ENCODE measurements at places on chromosomes 13 and 19. TPM values are rescaled to one million over a fixed set of nuclear protein-coding genes. Genes with fewer than 3 reads are reported as not detected.

Gene RCBTB2
- total RNA-seq: 5.3 TPM

DNA sequence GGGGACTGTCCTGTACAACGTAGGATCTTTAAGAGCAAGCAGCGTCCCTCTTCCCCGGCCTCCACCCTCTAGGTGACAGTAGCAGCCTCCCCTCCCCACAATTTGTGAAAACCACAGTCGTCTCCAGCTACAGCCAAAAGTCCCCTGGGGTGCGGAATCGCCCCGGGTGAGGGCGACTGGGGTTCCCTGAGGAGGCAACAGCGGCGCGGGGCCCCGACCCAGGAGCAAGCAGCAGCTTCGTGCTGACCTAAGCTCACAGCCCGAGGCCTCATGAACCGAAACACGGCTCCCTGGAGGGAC is 322 bp downstream of the ZNF558 start:
- no peak for DNase-seq

DNA sequence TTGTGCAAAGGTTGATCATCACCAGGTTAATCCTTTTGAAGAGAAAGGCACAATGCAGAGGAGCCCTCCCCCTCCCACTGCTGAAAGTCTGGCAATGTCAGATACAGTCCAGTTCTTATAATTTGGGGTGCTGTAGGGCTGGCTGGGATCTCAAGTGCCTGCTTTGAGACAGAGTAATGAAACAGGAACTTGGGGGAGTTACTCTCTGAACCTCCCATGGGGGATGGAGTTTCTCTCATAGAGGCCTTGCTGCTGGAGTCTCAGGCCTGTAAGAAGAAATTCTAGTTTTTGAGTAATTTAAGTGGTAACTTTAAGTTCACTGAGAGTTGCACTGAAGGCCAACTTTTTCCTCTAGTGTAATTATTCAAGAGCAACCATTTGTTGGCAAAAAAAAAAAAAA is 410.5 kb downstream of the KCNRG start:
- no peak overlapping the region for H3K27ac ChIP-seq
- peaks cover 5% of the 10 kb centered on the region for H3K4me1 ChIP-seq
- no peak for DNase-seq
- H3K36me3 ChIP-seq: no peaks in the 10 kb centered on the region
- no peaks in the 10 kb centered on the region for H3K27me3 ChIP-seq

DNA sequence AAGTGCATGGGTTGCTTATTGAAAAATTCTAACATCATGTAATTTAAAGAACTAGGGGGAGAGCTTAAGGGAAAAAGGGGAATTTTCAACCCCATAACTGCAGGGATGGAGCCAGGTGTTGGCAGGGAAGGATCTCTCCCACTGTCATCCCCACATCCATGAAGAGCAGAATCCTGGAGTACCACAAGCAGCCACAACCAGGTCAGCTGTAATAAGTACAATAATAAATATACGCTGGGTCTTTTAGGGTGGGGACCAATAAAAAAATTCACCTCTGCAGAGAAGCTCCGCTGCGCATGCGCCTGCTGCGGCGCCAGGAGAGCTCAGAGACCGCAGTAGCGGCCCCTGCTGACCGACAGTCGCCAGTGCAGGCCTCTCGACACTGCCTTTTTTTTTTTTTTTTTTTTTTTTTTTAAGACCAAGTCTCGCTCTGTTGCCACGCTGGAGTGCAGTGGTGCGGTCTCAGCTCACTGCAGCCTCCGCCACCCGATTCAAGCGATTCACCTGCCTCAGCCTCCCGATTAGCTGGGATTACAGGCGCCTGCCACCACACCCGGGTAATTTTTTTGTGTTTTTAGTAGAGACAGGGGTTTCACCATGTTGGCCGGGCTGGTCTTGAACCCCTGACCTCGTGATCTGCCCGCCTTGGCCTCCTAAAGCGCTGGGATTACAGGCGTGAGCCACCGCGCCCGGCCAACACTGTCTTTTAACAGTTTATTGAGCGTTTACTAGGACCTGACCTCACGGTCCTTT is 2.5 kb upstream of the EEF2 start:
- H3K27me3 ChIP-seq: no peaks in the 10 kb centered on the region
- peaks cover 13% of the 10 kb centered on the region for H3K4me1 ChIP-seq
- H3K27ac ChIP-seq: no peak overlapping the region
- no peak overlapping the region for H3K4me3 ChIP-seq
- peaks cover 18% of the 10 kb centered on the region for H3K36me3 ChIP-seq

Gene IQCN
- 0.18 TPM for total RNA-seq

DNA sequence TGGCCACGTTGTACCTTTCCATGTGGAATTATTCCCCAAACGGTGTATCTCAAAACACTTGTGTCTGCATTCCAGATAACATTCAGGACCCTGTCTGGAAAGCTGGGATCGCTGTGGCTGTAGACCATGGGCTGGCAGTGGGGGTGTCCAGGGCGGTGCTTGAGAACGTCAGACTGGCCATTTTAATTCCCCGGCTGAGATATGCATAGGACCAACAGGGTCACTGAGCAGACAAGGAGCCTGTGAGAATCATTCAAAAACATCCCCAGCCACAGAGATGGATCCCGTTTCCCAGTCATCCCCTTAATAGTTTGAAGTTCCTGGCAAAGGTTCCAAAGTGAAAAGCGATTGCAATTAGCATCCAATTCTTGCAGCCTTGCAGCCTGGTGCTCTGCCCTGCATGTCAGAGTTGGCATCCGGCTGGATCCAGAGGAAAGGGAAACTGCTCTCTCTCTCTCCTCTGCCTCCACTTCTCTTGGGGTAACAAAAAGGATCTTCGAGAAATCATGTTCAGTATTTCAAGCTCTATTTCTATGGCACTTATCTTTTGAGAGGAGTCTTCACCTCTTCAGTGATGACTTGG is 41.6 kb downstream of the IFT88 start:
- no peak for DNase-seq
- no peaks in the 10 kb centered on the region for H3K27me3 ChIP-seq

DNA sequence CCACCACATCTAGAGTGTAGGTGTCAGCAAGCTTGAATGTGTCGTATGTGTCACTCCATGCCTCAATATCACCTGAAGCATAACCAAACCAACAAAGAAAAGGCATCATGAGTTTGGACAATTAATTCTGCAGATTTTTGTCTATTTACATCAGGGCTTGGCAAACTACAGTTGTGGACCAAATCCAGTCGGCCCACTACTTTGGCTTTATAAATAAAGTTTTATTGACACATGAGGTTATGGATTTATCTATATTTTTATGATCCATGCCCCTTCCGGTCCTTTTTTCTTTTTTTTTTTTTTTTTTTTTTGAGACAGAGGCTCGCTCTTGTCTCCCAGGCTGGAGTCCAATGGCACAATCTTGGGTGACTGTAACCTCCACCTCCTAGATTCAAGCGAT is 9.2 kb upstream of the CABP5 start:
- no peaks in the 10 kb centered on the region for H3K4me1 ChIP-seq
- H3K27ac ChIP-seq: no peak overlapping the region
- H3K36me3 ChIP-seq: no peaks in the 10 kb centered on the region
- H3K4me3 ChIP-seq: no peak overlapping the region

- no peak overlapping the region for H3K27ac ChIP-seq
- DNase-seq: peak; percentile 54
- no peaks in the 10 kb centered on the region for H3K4me1 ChIP-seq
- peaks cover 19% of the 10 kb centered on the region for H3K36me3 ChIP-seq
These were observed 12.5 kb upstream of the ACTN4 start for GRCh38 chr19:38634757-38635482.

Gene RASAL3
- total RNA-seq: not detected

DNA sequence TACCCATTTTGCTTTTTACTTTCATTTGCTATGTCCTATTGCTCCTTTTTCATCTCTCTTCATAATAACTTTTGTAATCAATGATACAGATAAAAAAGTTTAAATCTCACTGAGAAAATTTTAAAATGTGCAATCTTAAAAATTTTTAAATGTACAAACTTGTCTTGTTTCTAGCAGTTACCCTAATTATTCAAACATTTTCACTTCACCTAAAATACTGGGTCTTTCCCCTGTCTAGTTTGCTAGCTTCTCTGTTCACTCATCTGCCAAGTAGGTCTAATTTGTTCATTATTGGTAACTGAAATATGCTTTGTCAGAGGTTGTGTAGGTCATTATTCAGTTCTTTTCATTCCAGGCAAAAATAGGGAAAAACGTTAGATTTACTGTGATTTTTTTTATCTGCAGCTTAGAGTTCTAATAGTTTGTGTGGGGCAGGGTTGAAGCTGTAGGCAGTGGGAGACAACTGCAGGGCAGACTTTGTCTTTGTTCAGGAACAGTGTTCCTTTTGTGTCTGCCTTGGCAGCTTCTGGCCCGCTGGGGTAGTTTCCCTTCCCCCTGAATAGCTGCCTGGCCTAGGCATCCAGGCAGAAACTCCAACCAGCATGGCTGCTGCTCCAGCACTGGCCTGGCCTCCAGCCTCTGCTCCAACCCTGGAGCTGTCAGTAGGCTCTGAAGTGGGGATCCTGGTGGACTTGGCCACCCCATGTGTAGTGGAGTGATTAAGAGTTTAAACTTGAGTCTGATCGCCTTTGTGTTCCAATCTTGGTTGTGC is 48.5 kb downstream of the WDFY2 start:
- H3K36me3 ChIP-seq: no peaks in the 10 kb centered on the region
- peaks cover 7% of the 10 kb centered on the region for H3K4me1 ChIP-seq
- peak overlapping the region; percentile 20 for H3K27ac ChIP-seq

DNA sequence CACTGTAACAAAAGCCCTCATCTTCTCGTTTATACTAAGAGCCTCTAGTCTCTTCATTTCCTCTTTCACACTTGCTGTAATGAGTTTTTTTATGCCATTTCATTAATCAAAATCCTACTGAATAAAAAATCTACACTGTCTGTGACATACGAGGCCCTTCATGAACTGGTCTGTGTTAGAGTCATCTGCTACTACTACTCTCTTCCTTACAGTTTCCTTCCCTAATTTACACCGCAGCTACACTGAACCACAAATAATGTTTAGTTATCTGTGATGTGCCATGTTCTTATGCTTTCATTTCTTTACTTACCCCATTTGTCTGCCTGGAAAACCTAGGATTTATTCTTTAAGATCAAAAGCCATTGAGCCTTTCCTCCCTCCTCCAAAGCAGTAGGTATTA is 16.0 kb downstream of the UFM1 start:
- H3K36me3 ChIP-seq: peaks cover 7% of the 10 kb centered on the region
- no peak overlapping the region for H3K4me3 ChIP-seq
- DNase-seq: no peak
- H3K4me1 ChIP-seq: no peaks in the 10 kb centered on the region
- no peaks in the 10 kb centered on the region for H3K27me3 ChIP-seq
- H3K27ac ChIP-seq: no peak overlapping the region

Gene LILRA5
- total RNA-seq: not detected

Gene FGF14
- total RNA-seq: under 0.01 TPM

DNA sequence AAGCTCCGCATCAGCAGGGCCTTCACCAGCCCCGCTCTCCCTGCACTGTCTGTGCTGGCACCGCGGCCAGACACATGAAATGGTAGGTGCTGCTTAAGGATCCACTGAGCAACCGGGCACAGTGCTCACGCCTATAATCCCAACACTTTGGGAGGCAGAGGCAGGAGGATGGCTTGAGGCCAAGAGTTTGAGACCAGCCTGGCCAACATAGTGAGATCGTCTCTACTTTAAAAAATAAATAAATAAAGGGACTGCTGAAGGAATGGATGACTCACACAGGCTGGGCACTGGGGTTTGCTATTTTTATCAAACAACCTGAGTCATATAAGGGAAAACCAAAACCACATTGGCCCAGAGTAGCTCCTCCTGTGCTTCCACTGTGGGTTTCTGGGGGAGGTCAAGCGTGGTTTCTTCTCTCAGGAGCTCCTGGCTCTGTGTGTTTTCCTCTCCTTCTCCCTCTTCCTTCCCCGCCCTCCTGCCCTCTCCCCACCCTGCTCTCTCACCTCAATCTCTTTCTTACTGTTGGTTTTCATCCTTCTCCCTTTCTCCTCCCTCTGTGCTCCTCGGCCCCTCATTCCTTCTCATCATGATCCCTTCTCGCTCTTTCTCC is 21.3 kb downstream of the VRK3 start:
- no peak overlapping the region for H3K4me3 ChIP-seq
- peak; percentile 97 for DNase-seq
- H3K27ac ChIP-seq: peak overlapping the region; percentile 80
- no peaks in the 10 kb centered on the region for H3K27me3 ChIP-seq

DNA sequence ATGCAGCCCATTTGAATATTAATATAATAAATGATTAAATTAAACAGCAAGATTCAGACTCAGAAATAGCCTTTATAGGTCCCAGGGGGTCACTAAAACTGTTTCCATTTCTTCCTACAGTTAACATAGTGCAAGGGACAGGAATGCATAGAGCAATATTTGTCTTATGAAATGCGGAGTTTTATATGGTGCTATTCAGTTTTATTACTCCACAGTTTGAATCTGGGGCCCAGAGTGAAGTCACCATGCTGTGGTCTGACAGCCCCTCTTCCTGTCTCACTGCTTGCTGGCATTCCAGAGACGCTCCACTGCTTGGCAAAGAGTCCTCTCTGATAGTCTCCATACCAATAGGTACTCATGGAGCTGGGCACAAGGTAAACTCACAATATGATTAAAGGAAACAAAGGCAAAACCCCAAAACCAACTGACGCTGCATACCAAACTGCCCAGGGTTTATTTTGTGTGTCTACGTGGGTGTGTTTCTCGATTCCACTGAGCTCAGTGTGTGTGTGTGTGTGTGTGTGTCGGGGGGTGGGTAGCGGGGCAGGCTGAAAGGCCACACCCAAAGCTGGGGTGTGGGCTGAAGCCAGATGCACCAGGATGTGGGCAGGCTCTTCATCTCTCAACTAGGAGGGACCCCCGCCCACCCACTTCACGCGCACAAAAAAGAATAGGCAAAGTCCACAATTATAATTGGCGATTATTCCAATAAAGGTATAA is 277.9 kb downstream of the TSHZ3 start:
- no peak for DNase-seq
- H3K4me3 ChIP-seq: no peak overlapping the region
- peaks cover 3% of the 10 kb centered on the region for H3K4me1 ChIP-seq
- H3K27me3 ChIP-seq: peaks cover 18% of the 10 kb centered on the region

- no peak for DNase-seq
- no peaks in the 10 kb centered on the region for H3K36me3 ChIP-seq
- no peak overlapping the region for H3K4me3 ChIP-seq
These were observed 103.3 kb downstream of the GGACT start for GRCh38 chr13:100485265-100485664.

DNA sequence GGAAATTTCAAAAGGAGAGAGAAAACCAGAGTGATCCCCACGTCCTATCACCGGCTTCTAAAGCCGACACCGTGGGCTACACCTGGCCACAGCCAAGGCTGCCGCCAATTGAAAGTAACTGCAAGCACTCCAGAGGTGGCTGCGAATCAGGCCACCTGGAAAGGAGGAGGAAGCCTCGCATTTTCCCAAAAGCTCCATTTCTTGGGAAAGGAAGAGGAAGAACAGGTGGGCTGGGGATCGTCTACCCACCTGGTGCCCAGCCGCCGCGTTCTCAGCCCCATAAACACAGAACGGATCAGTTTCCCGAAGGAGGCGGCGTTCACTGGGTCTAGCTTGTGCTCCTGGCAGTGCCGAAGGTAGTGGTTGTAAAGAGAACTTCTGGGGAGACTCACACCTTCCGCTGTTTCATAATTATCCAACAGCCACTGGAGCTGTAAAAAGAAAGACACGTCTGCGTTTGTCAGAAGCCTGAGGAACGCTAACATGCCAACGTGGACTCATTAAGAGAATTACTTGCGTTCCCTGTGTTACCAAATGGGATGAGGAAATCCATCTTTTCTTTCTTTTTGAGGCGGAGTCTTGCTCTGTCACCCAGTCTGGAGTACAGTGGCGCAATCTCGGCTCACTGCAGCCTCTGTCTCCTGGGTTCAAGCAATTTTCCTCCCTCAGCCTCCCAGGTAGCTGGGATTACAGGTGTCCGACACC is 38.1 kb upstream of the RANBP3 start:
- DNase-seq: no peak
- H3K27ac ChIP-seq: no peak overlapping the region
- H3K4me3 ChIP-seq: no peak overlapping the region

- peak overlapping the region; percentile 71 for H3K4me3 ChIP-seq
- no peak for DNase-seq
- H3K27ac ChIP-seq: peak overlapping the region; percentile 44
- H3K27me3 ChIP-seq: no peaks in the 10 kb centered on the region
These were observed 19.3 kb upstream of the GATAD2A start for GRCh38 chr19:19385896-19386869.
